ENCODE measurements at places on chromosomes 2 and 18.

DNA sequence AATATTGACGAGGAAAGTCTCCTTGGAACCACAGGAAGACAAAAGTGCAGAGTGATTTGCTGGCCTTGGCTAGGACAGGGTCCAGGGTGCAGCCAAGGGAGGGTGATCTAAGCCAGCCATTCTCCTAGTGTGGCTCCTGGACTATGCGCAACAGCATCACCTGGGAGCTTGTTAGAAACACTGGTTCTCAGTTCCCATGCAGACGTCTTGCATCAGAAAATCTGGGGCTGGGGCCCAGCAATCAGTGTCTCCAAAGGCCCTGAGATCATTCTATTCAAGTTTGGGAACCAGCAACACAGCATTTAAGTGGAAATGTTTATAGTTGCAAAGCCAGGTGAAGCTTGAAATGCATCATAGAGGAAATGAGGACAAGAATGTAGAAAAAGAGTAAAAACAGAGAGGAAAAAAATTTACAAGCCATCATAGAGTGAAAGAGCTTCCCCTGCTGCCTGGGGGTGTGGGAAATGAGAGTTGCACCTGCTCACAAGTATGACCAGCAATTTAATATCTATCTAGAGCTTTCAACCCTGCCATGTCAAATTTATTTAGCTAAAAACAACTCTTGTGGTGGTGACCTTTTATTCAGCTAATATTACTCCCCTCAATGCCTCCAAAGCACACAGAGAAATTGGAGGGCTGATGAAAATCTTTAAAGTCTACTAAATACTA is 54.4 kb upstream of the SEC11C start:
- DNase-seq, result no peak

GRCh38 chr18:55839343-55839742 is 251.4 kb upstream of the TCF4 start:
- DNase-seq, result no peak

DNA sequence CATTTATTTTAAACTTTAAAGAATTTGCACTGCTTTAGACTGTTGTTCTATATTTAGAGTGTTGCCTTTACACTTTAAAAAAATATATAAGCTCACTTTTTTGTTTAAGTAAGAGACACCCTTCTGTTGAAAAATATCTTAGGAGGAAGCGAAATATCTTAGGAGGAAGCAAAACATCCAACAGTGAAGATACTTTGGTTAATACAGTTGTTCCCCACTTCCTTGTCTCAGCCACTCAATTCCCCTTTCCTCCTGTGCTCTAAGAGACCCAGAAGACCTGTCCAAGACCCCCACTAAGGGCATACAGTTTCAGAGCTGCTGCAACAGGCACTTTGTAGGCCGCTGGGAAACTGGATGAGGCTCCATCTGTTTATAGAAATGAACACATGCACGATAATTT is 5.7 kb downstream of the SERPINB8 start:
- no peak for DNase-seq

DNA sequence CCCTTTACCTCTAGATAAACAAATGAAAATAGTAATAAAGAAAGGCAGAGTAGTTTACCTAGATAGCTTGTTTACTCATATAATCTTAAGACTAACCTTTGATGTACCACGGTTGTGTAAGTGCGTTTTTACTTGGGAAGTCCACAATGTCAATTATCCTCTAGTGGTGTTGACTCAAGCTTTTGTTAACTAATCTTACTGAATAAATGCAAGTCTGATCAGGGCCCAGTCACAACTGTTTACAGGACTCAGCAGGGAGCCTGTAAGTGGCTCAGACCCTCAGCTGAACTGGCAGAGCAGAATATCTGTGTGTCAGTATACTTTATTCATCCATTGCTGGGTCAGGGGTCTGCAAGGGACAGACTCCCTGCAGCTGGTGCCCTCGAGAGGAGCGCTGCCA is 98.1 kb upstream of the ACAA2 start:
- DNase-seq, result no peak

- no peak for DNase-seq
Measured at GRCh38 chr18:395456-396250, 104.8 kb downstream of the COLEC12 start.

DNA sequence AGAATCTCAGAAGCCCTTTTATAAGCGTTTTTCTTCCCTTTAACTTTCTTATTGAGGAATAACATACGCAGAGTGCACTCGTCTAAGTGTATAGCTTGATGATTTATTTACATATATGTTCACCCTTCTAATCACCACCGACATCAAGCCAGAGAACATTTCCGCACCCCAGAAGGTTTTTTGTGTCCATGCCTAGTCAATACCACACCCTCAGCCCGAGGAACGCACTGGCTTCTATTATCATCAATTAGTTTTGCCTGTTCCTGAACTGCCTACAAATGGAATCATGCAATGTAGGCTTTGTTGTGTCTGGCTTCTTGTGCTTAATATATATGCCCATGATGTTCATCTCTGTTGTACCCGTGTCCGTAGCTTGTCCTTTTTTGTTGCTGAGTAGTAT is 27.7 kb downstream of the SDC1 start:
- no peak for DNase-seq

DNA sequence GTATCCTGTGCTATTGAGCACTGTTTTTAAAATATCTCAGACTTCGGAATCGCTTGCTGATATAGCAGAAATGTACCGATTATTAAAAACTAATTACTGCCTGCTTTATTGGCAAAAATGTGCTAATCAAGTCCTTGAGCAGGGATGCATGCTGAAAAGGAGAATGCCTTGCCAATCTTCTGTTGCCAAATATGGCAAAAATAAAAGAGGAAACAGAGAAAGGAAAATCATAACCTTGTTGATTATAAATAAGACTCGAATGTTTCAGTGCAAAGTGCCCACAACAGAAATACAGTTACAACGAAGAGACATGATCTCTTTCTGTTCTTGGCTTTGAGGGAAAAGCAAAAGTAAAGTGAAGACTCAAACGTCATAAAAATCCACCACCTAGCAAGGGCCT is 248.5 kb downstream of the TMEM182 start:
- no peak for DNase-seq
